Activated T-helper 2 cell treated with anti-CD3 and anti-CD28 coated beads, Interferon-gamma antibody, Interleukin-2, Interleukin-4, amounts not matched to agents 10 μg/mL and 5 μg/mL and 100 μg/mL, durations not matched to agents 14 hours and 24 hours and 36 hours (primary cell): ENCODE measurements at places on chromosomes 3 and 15. TPM values are rescaled to one million over a fixed set of nuclear protein-coding genes. Genes with fewer than 3 reads are reported as not detected.

GRCh38 chr15:79378394-79379109 lies 53.6 kb upstream of the MINAR1 start:
- no peak for DNase-seq

DNA sequence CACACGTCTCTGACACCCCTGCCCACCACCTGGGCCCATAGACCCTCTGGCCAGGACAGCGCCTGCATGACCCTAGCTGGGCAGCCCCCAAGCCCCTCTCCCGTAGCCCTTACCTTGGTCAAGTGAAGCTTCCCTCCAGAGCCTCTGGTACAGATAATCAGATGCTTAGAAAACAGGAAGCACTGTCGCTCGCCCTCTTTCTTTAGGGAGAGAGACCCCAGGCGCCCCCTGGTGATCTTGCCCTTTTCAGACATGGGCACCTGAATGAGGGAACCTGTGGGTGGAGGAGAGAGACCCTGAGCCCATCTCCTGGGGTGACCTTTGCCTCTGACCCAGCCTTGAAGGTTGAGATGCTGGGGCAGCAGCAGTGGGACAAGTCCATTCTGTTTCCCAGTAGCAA lies 65.4 kb downstream of the RASGRF1 start:
- no peak for DNase-seq

- DNase-seq: no peak
Observed at GRCh38 chr15:100939791-100940190, 20.6 kb downstream of the LRRK1 start.

GRCh38 chr3:89046661-89047060 lies 60.8 kb upstream of the EPHA3 start:
- DNase-seq: no peak

The GNB4 gene
- total RNA-seq: 12.0 and 13.9 TPM in 2 replicates
